ENCODE measurements at places on chromosomes 3 and 15. TPM values are rescaled to one million over a fixed set of nuclear protein-coding genes. Genes with fewer than 3 reads are reported as not detected.

DNA sequence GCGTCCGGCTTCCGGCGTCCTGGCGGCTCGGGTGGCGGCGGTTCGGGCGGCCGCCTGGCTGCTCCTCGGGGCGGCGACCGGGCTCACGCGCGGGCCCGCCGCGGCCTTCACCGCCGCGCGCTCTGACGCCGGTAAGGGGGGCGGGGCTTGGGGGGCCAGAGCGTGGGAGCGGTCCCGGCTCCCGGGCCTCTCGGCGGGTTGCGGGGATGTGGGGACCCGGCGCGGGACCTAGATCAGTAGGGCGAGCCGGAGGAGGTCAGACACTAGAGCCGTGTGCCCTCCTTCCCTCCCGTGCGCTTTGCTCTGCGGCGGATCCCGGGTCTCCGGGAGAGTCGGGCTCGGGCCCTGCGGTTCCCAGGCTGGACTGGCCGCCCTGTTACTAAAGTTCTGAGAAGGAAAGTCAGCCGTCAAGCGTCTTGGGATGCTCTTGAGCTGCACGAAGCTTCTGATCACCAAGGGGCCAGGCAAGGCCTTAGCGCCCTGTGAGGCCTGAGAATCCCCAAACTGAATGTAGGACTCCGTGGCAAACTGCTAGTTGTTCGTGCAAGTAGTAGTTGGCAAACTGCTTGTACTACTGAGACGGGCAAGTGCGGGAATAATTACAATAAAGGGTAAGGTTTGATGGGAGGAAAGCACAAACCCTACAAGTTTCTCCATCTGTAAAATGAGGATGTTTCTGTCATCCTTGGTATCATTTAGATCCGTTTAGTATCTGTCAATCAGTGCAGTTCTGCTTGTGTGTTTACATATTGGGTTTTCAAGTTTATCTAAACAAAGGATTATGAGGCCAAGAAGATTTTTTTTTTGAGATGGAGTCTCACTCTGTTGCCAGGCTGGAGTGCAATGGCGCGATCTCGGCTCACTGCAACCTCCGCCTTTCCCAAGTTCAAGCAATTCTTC is 587 bp downstream of the PIGX start:
- no peaks in the 10 kb centered on the region for H3K36me3 ChIP-seq
- DNase-seq, result no peak
- peaks cover 18% of the 10 kb centered on the region for H3K4me1 ChIP-seq
- H3K27ac ChIP-seq, result peak overlapping the region; percentile 43
- H3K4me3 ChIP-seq, result peak overlapping the region; percentile 93

GRCh38 chr3:161231861-161232260 is 10.8 kb downstream of the NMD3 start:
- no peak for DNase-seq
- H3K27me3 ChIP-seq, result no peaks in the 10 kb centered on the region

- no peak overlapping the region for H3K4me3 ChIP-seq
- peaks cover 25% of the 10 kb centered on the region for H3K27me3 ChIP-seq
- H3K36me3 ChIP-seq, result no peaks in the 10 kb centered on the region
- no peak overlapping the region for H3K27ac ChIP-seq
Measured at GRCh38 chr15:66153549-66154415, 99.8 kb downstream of the MEGF11 start.

DNA sequence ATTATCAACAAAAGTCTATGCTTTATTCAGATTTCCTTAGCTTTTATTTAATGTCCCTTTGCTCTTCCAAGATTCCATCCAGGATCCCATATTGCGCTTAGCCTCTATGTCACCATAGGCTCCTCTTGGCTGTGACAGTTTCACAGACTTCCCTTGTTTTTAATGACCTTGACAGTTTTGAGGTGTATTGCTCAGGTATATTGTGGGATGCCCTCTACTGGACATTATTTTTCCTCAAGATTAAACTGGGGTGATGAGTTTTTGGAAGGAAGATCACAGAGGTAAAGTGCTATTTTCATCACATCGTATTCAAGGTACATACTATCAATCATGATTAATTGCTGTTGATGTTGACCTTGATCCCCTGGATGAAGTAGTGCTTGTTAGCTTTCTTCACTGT is 99.1 kb upstream of the SMAD3 start:
- no peaks in the 10 kb centered on the region for H3K4me1 ChIP-seq
- no peak overlapping the region for H3K27ac ChIP-seq
- no peak overlapping the region for H3K4me3 ChIP-seq
- no peaks in the 10 kb centered on the region for H3K27me3 ChIP-seq
- H3K36me3 ChIP-seq, result no peaks in the 10 kb centered on the region
- DNase-seq, result no peak

DNA sequence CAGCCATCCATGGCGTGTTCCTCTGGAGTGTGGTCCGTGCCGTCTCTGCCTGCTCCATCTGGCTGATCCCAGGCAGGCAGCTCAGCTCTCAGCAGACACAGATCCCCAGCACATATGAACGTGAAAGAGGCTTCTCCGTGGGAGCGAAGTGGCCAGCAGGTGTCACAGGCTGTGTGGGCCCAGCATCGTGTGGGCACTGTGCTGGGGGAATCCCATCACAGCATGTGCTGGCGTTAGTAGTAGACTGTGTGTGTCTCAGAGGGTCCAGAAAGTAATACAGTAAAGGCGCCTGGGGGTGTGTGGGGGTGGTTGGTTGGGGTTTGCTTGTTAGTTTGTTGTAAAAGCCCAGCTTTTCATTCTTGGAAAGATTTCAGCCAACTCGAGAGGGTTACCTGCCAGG is 147.6 kb downstream of the IGF1R start:
- H3K4me1 ChIP-seq, result peaks cover 35% of the 10 kb centered on the region
- H3K4me3 ChIP-seq, result no peak overlapping the region
- no peak for DNase-seq
- H3K27ac ChIP-seq, result no peak overlapping the region
- no peaks in the 10 kb centered on the region for H3K36me3 ChIP-seq
- no peaks in the 10 kb centered on the region for H3K27me3 ChIP-seq

DNA sequence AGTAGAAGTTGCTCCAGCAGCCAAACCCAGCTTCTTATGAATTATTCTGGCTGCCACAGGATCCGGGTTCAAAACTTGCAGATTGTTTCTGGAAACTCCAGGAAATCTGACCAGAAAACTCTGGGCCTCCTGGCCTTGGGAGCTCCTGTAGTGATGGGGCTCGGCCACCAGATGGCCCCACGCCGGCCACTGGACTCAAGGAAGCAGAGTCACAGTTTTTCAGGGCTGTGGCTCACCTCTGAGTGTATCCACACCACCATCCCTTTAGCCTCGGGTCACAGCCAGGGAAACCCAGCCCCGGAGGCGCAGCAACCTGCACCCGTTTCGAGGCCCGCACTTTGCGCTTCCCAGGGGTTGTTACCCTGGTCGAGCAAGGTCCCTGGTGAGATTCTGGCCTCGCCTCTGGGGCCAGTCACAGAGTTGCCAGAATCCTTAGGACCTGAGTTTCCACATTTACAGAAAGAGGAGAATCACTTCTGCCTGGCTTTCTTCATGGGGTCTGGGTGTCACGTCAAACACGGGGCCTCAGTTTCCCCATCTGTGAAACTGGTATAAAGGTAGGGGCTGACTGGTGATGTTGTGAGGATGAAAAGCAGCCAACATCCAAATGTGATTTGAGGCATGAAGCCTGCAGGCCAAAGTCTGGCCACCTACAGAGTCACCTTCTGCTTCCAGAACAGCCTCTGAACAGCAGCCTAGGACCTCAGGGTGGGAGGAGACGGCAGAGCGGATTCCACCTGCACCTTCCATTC is 53.5 kb upstream of the LCTL start:
- H3K27ac ChIP-seq, result no peak overlapping the region
- DNase-seq, result peak; percentile 82
- H3K36me3 ChIP-seq, result no peaks in the 10 kb centered on the region
- no peaks in the 10 kb centered on the region for H3K27me3 ChIP-seq
- H3K4me1 ChIP-seq, result peaks cover 4% of the 10 kb centered on the region

DNA sequence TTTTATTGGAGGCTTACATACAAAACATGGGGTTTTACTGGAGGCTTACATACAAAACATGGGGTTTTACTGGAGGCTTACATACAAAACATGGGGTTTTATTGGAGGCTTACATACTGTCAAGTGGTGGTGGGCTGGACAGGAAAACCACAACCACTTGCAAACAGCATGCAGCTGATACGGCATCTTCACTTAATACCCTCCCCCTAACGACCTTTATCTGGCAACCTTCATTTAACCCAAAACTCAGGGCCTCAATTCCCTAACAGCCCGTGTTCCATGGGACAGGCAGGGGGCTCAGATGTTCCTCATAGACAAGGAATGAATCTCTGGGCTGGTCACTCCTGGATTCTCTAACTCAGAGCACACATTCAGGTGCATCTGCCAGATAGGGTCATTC is 137.1 kb downstream of the CD47 start:
- no peak overlapping the region for H3K4me3 ChIP-seq
- DNase-seq, result no peak
- 0 out of 2 replicates have a peak, but pooled peaks cover 6% of the 10 kb centered on the region for H3K4me1 ChIP-seq
- H3K36me3 ChIP-seq, result no peaks in the 10 kb centered on the region
- H3K27ac ChIP-seq, result no peak overlapping the region

PLA1A gene
- total RNA-seq, result not detected

TRPM1 gene
- not detected for total RNA-seq

EPHB3 gene
- 15.7 TPM for total RNA-seq

FETUB gene
- not detected for total RNA-seq
